RKO (cell line): ENCODE measurements at places on chromosomes 6 and 20.

DNA sequence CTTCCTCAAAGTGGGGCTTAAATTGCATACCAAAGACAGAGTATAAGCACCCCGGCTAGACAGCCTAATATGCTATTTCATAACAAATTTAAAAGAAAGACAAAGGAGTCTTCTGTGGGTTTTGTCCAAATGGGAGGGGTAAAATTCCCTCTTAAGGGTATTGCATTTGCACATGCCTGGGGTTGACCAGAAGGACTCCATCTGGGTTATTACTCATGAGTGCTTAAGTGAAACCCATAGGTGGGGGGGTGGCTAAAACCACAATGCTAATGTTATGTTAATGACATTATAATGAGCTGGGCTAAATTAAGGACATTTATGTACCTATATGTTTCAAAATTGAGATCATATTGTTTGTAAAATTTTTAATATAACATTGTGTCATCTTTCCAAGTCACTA is 15.0 kb downstream of the IMPG1 start:
- DNase-seq, result no peak

- DNase-seq, result no peak
These were observed 35.2 kb downstream of the NTSR1 start for GRCh38 chr20:62743777-62744317.

- DNase-seq, result no peak
These were observed 133.1 kb downstream of the SOX4 start for GRCh38 chr6:21726676-21727075.

- peak; percentile 67 for DNase-seq
These were observed 43.4 kb upstream of the RNF144B start for GRCh38 chr6:18343741-18344140.

GRCh38 chr20:47971058-47971791 is 185.9 kb upstream of the SULF2 start:
- no peak for DNase-seq

DNA sequence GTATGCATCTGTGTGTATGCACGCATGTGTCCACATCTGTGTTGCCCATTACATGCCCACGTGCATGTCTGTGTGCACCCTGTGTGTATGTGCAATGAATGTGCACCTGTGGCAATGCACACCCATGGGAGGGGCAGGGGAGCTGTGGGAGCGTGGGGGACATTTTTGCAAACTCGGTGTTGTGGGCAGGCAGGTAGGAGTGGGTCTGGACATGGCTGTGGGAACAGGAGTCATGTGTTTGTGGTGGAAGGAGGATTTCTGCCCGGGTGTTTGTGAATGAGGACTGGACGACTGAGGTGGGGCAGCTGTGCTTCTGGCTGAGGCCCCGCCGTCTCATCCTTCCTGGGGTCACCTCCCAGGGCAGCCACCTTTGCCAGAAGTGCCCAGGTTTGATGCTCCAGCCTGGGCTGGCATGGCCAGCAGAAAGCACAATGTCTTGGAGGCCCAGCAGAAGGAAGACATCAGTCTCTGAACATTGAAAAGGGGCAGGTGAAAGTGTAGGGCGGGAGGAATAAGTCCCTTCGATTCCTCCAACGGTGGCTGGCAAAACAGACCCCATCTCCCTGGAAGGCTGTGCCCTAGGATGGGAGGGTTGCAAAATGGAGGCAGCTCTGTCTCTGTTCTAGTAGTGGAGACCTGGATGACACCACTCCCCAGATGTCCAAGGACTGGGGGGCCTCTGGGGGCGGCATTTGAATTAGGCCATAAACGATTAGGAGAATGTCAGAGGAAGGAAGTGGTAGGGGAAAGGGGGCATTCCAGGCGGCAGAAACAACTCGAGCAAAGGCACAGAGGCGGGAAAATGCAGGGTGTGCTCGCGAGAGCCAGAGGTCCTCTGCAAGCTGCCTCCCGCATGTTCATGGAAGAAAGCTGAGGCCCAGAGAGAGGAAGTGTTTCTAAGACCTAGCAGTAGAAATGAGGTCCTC is 19.1 kb upstream of the ARMC12 start:
- DNase-seq, result no peak

DNA sequence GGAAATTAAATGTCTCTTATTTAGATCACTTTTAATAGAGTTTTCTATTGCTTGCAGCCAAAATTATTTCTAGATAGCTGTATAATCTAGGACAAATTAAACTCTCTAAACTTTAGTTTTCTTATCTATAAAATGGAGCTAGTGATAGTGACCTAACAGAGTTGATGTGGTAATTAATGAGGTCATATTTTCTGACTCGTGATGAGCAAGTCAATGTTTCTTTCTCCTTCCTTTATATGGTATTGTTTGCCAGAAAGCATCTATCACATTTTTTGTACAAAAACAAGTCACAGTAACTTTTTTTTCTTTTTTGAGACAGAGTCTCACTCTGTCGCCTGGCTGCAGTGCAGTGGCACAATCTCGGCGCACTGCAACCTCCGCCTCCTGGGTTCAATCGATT is 267.7 kb downstream of the FARS2 start:
- DNase-seq, result peak; percentile 32

DNA sequence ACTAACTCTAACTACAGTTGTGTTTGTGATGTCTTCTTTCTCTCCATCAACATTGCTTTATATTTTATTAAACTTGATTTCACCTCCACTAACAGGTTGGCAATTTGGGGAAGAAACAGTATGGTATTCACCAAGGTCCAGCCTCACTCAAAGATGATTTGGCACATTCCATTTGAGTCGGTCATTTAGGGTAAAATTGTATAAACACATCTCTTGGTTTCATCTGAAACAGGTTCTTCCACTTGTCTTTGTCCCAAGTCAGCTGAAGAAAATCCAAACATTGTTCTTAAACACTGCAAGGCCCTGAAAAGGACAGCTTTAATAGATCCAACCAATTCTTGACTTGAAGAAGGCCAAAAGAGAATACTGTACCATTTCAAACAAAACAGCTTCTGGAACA is 104.9 kb upstream of the NT5E start:
- DNase-seq, result no peak

DNA sequence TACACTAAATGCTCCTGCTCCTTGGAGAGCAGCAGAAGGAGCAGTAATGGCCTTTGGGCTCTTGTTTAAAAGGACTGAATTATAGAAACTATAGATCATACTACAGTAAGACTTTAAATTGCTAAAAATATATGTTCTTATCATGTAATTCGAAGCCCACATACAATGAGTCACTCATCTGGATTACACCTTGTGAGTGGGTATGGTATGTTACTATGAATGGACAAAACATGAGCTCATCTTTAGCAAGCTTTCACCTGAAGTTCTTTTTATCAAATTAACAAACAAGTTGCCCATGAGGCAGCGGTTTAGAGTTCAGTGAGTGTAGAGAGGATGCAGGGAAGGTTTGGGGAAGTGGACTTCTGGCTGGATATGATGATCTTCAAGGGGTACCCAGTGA is 114.4 kb upstream of the CCN2 start:
- DNase-seq, result peak; percentile 1

DNA sequence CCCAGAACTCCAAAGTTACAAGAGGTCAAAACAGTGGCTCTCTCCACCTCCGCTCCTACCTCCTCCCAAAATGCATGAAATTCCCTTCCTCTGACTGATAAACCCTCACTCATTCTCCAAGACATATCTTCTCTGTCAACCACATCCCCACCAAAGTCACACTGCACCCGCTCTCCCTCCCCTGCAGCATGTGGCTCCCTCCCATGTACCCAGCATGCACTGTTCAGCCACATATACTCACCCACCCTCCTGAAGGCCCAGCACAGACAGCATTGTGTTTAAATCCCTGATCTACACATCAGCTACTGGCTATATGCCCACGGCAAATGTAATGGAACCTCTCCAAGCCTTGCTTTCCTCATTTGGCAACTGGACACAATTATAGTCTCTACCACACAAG is 5.5 kb upstream of the POU5F1 start:
- DNase-seq, result no peak

DNA sequence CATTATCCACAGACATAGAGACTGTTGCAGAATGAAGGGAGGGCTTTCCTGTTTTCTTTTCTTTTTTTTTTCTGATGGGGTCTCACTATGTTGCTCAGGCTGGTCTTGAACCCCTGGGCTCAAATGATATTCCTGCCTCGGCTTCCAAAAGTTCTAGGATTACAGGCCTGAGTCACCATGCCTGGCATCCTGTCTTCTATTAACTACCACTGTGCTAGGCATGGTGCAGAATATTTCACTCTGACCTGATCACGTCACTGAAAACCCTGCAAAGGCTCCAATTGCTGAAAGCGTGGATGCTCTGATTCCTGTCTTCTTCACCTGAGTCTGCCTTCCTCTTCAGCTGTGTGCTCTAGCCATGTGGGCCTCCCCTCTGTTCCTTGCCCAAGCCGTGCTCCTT is 8.5 kb upstream of the DNMT3B start:
- DNase-seq, result peak; percentile 46

GRCh38 chr6:83071023-83071422 is 3.6 kb downstream of the DOP1A start:
- DNase-seq, result no peak

GRCh38 chr6:31513456-31514165 is 15.2 kb upstream of the MCCD1 start:
- DNase-seq, result no peak

DNA sequence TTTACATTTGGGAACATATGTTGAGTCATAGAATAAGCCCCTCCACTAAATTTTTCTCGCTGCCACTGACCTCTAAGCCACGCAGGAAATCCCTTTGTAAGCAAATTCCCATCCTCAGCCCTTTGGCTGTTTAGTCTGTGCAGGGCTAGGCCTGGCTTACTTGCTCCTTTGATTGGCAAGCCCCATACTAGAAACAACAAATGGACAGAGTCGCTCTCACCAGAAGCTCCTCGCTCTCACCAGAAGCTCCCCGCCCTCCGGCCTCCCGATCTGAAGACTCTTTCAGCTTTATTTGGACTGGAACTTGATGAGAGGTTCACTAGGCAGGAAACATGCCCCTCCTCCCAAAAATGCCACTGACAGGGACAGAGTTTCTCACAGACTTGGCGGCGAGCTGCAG is 149.2 kb upstream of the EXOC2 start:
- no peak for DNase-seq

DNA sequence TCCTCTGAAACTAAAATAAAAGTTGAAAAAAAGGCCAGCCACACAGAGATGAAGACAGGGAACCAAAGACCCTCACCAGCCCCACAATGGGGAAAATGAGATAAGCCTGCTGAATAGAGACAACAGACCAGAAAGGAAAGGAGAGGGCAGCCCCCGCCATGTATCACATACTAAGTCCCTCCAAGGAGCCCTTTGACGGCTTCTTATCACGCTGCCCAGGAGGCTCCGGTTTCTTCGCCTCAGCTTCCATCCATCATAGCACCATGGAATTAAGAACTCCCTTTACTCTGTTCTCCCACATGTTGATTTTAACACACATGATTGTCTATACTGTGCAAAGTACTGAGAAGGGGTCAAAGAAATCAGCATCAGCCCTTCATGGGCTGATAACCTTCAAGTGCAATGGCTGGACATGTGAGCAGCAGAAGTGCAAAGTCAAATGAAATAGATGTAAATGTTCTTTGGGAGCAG is 54.9 kb downstream of the MAP3K5 start:
- no peak for DNase-seq

DNA sequence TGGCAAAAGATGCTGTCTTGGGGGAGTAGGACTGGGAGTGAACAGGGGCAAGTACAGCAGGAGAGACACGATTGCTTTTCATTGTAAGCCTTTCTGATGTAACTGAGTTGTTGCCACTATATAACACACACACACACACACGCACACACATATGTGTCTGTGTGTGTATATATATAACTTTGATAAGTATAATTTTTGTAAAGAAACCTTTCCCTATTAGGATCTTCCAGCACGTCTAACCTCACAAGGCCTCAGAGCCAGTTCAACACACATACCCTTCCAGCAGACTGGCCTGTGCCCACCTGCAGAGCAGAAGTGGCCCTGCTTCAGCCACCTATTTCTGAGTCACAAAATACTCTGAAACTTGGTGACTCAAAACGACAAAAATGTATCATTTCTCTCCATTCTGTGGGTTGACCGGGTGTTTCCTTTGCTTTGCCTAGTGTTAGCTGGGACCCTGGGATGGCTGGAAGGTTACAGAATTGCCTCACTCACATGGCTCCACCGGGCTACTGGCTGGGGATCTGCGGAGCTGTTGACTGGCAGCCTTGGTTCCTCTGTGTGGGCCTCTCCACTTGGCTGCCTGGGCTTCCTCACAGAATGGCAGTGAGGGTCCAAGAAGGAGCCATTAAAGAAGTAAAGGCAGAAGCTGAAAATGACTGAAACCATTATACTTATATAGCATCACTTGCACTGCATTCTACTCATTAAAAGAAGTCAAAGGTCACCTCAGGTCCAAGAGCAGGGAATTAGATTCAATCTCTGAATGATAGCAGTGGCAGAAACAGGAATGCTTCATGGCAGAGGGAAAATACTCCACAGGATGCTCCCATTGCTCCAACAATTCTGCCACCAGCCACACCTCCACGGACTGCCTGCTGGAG is 126.4 kb downstream of the BANF2 start:
- DNase-seq, result no peak

DNA sequence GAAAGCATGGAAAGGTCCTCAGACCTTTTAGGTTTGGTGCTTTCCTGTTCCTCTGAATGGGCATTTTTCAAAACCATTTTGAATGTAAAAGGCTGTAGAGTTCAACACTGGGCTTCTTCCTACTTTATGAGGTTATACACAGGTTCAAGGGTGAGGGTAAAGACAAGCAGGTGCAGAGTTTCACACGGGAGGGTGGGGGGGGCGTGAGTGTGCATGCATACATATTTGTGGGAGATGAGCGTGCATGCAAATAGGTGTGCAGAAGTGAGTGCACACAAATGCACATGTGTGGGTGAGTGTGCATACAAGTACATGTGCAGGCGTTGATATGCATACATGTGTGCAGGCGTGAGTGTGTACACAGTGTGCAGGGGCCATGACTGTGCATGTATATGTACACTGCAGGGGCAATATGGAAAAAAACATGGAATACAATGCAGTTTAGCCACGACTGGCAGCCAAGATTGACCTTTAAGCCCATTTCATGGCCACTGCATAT is 183.1 kb downstream of the GMPR start:
- DNase-seq, result no peak

- no peak for DNase-seq
These were observed 516.5 kb downstream of the CD83 start for GRCh38 chr6:14634072-14634471.

DNA sequence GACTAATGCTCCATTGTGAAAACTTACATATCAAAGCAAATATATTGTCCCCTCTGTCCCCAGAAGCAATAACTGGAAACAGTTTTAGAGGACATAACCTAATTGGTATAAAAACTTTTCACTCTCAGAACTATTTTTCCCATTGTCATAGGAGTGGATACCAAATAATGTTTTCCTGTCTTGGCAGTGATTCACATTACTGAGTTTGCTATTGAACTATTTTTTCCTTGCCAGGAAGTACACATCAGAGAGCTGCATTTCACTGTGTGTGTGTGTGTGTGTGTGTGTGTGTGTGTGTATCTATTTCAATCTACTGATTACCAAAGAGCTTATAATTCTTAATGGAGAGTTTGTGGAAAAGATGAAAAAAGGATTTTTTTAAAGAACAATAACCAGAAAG is 45.4 kb downstream of the AKAP12 start:
- no peak for DNase-seq

- DNase-seq, result no peak
These were observed 113.3 kb upstream of the CDYL start for GRCh38 chr6:4662886-4663285.

GRCh38 chr6:36626636-36627035 is 32.5 kb downstream of the SRSF3 start:
- no peak for DNase-seq
